ENCODE measurements at places on chromosomes 2 and 18.

DNA sequence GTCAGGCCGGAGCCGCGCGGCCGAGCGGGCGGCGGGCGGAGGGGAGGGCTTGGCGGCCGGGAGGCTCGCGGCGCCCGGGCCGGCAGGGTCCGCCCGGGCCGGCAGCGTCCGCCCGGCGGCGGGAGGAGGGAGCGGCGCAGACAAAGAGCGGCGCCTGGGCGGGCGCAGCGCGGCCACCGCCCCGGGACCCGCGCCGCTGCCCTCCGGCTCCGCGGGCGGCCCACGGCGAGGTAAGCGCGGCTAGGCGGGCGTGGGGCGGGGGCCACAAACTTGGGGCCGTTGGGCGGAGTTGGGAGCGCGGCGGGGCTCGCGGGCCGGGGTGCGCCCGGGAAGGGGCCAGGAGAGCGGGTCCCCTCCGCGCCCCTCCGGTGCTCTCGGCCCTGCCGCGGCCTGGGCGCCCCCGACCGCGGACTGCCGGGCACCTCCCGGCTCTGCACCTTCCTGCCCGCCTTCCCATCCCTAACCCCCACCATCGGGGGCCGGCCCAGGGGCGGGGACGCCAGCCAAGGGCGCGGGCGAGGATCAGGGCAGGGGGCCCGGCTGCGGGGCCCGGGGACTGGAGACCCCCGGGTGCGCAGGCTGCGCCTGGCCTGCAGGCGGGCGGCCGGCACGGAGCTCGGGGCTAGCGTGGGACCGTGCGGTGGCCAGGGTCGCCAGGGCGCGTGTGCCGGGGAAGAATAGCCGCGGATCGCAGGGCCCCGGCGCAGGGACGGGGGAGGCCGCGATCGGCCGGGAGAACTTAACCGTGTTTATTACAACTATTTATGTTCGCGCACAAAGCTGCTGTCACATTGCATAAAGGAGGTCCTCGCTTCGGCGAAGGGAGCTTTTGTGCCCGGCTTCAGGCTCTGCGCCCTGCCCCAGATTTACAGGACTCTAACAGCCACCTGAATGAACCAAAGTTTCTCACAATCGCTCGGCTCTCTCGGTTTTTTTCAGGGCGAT lies at the start of gene NCK2:
TSS of gene NCK2 (plus strand) at position 4 of the 945 bp plus-strand sequence. CDS start 110,152 bp downstream, outside the sequence.
- no peak for DNase-seq

DNA sequence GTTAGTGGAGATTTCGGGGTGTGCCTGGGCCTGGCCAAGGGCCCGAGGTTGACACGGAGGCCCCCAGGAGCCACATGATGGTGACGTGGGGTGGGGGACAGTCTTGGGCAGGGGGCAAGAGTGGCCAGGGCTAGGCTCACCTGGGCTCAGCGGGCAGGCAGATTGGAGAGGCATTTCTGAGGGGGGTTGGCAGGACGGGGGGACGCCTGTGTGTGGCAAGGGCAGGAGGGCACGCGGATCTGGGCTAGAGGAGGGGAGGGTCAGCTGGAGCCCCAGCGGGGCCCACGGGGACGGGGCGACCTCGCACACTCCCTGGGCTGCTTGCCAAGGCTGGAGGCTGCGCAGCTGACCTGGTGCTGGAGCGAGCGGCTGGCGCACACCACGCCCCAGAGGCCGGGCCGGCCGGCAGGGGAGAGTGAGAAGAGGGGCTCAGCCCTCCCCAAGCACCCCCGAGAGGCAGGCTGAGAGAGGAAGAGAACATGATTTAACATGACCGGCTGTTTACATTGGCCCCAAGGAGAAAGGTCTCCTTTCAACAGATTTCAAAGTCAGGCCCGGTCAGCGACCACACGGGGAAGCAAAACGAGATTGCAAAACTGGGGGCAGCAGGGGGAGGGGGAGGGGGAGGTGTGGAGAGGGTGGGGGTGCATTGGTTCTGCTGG lies 38.0 kb upstream of the SNED1 start:
- DNase-seq = no peak

DNA sequence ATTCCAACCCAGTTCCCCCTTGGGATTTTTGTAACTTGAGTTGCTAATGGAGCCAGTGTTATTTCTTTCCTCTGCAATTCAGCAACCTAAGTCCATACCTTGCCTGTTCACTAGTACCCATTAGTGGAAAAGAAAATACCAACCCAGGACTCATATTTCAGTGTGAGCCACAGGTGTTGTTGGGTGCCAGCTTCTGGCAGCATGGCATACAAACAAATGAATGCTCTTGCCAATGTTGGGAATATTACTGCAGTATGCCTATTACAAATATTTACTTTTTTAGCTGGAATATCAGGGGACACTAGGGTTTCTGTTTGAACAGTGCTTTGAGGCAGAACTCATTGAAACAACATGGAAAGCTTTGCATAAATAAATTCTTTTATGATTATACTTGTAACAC lies 130.2 kb downstream of the NCKAP5 start:
- no peak for DNase-seq

- no peak for DNase-seq
Observed at GRCh38 chr2:231765496-231765929, 15.6 kb downstream of the PDE6D start.

GRCh38 chr2:147330925-147331324 lies 513.9 kb upstream of the ACVR2A start:
- DNase-seq = no peak

DNA sequence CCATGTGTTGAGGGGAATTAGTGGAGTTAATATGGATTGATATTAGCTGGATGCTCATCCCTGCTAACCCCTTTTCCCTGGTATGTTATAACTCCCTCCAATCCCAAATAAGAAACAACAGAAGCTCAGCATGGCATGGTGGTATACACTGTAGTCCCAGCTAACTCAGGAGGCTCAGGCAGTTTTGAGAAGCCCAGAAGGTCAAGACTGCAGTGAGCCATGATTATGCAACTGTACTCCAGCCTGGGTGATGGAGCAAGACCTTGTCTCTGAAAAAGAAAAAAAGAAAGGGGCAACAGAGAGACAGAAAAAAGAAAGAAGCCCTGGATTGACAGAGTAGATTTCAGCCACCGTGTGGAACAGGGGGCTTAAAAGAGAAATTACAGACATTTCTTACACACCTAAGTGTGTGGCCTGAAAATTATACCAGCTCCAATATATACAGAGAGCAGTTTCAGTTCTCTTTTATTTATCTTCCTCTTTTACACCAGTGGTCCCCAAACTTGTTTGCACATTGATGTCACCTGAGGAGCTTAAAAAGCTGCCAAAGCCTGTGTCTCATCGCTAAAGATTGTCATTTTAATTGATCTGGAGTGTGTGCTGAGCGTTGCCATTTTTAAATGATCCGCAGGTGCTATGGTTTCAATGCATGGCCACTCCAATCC lies 203.6 kb downstream of the UBE2E3 start:
- DNase-seq = no peak

DNA sequence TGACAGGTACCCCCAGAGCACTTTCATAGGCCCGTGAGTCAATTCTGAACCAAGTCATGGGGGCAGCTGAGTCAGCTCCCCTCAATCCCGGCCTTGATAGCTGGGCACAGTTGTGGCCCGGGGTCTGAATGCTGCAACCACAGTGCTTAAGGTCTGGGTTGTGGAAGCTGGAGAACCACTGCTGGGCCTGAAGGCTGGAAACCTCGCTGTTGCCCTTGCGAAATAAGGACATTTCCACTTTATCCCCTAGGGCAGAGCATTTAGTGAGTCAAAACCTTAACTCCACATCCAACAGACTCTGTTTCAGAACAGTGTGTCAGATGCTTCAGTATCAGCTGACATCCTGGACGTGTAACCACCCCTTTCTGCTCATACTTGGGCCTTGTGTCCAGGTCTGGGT lies 58.6 kb downstream of the SP110 start:
- DNase-seq = no peak

GRCh38 chr2:149857344-149857743 lies 269.8 kb upstream of the MMADHC start:
- DNase-seq = no peak

DNA sequence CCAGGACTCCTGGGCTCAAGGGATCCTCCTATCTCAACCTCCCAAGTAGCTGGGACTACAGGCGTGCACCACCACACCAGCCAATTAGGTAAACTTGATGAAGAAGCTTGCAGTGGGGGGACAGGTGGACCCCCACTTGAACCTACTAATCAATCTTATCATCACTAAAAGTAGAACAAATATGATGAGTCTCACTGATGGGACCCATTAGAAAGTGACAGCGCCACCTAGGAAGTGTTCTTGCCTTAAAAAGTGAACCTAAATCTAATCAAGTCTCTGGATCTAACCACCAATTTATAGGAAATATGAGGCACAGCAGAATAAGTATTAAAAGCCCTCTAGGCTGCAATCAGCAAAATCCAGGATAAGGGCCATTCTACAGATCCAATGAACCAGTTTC lies 79.2 kb downstream of the BIN1 start:
- no peak for DNase-seq

DNA sequence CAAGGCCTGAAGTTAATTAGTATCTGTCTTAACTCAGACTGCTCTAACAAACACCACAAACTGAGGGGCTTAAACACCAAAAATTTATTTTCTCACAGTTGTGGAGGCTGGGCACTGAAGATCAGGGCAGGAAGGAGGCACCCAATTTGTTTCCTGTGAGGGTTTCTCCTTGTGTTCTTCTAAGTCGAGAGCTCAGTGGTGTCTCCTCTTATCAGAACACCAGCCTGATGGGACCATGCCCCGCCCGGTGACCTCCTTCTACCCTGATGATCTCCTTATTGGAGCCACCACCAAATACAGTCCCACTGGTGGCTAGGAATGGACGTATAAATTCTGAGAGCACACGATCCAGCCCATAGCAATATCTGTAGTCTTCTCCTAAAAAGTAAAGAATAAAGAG lies 20.5 kb downstream of the TMEM18 start:
- DNase-seq = no peak

- no peak for DNase-seq
Observed at GRCh38 chr18:54995421-54996143, 36.3 kb upstream of the CCDC68 start.

DNA sequence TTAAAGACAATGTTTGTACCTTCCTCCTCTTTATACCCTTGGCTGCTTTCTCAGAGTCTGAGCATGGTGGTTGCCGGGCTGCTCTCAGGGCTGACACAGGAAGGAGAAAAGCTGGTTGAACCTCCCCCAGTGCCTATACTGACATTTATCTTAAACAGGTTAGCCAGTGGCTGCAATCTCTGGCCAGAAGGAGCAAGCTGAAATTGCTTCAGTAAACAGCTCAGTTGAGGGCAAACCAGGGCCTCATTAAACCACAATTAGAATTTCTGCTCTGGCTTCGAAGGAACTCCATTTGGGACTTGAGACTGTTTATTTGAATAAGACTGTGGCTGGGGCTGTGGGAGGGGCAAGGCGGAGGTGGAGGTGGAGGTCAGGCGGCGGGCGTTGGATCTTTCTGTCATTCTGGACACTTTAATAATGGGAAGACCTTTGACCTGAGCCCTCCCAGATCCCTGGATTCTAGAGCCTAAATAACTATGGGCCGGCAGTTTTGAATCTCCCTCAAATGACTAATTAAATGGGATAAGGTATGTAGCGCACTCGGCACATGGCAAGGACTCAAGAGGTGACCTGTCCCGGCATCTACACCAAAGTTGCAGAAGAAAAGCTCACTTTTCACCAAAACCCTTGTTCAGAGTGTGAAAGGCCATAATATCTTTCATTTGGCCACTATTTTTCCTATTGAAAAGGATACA lies 120.6 kb upstream of the MYCN start:
- no peak for DNase-seq

DNA sequence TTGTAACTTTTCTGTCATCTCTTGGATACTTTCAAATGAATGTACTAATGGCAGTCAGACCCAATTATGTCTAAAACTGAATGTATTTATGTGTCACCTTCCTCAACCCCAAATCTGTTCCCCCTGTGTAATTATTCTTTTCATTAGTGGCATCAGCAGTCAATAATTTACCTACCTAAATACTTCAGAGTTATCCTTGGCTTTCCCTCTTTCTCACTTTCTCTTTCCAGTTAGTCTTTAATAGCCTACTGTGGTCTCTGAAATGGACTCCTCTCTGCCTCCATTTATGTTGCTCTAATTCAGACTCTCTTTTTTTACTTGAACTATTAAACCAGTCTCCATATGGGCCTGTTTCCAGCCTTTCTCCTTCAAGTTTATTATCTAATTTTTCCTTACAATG lies 21.0 kb downstream of the C18orf63 start:
- no peak for DNase-seq

DNA sequence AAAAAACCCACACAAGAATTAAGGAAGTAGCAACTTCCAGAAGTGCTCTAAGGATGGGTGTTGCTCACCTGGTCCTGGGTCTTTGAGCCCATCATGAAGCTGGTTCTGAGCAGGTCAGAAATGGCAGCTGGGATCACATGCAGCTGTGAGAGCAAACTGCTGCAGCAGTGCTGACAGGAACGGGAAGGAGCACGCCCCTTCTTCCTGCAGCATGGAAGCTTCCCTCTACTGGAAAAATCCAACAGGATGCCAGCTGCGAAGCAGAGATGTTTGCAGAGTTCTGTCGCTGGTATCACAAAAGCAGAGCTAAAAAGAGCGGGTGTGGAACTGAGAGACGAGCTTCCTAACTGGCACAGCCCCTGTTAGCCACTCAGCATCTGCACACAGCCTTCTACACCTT lies 33.7 kb downstream of the EIF4E2 start:
- no peak for DNase-seq

DNA sequence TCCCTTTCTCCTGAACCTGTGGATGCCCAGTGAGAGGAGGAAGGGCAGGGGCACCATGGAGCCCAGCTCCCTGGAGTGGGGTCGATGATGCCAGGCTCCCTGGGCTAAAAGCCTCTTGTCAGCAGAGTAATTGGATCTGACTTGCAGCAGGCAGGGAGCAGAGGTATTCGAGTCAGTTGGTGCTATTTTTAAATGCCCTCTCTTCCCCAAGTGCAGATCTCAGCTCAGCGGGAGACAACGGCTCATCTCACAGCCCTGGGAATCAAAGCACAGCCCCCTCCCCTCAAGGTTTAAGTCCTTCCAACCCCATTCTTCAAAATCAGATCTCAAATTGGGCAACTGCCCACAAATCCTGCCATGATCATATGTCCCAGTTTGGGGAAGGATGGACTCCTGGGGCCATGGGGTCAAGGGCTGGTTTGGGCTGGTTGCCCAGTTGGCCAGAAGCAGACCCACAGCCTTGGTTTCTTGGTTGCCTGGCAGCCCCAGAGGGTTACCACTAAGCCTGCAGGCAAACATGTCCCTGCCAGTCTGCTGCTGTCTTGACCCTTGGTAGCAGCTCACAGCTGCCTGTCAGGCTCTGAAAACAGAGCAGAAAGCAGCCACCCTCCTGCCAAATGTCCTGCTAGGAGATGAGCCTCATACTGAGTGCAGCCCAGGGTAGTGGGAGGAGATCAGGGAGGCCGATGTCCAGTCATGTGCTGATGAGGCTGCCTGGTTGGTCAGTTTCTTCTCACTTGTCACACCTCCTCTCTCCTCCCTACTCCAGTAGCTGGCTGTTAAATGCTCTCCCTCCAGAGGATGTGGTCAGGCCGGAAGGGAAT lies 244.9 kb downstream of the LOXHD1 start:
- no peak for DNase-seq

All from stimulated activated CD4-positive, alpha-beta T cell treated with anti-CD3 and anti-CD28 coated beads, Interleukin-1b, Interleukin-23, amount 100 ng/mL, for 4 hours (primary cell).